Activated CD8-positive, alpha-beta memory T cell treated with anti-CD3 and anti-CD28 coated beads for 1 hour (primary cell): ENCODE measurements at places on chromosomes 5 and 9.

- no peak for DNase-seq
These were observed 31.5 kb upstream of the C5orf58 start for GRCh38 chr5:170201311-170201710.

DNA sequence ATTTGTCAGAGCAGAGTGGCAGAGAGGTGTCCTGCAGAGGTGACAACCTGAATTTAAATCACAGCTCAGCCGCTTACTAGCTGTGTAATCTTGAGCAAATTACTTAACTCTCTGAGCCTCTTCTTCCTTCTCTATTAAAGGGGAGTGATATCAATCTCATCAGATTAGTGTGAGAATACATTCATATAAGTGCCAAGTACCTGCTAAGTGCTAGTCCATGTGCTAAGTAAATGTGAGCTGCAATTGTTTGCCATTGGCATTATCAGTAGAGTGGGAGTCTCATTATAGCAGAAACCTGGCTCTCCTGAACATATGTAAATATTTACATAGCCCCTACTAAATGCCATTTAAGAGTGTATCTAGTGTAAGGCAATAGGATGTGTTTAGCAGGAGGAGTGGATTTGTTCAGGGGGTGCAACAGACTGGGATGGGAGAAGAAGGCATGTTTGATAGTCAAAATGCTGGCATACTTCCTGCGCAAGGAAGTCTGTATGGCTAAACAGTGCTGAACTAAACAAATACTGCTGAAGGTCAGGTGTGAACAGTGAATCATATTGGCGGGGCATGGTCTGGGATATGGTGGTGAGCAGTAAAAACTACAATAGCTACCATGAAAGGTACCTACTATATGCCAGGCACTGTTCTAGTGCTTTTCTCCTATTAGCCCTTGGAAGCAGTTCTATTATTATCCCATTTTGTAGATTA lies 74.5 kb downstream of the F2RL2 start:
- no peak for DNase-seq

DNA sequence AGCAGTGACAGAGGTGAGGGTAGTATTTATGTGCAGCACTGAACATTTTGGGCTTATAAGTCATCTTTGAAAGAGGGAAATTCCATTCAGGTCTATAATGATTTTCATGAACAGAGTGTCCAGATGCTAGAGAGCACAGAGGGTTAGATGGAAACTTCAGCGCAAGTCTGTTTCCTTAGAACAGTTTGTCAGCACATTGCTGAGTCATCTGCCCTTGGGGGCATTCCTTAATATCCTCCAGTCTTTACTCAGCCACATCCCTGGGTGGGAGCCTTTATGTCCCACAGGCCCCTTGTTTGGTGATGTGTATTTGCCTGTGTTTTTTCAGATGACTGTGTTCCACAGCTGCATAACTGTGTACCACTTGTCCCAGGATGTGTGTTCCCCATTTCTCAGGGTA lies 138.5 kb upstream of the S1PR3 start:
- no peak for DNase-seq

GRCh38 chr9:113508111-113508749 lies 44.7 kb downstream of the RGS3 start:
- DNase-seq = no peak

DNA sequence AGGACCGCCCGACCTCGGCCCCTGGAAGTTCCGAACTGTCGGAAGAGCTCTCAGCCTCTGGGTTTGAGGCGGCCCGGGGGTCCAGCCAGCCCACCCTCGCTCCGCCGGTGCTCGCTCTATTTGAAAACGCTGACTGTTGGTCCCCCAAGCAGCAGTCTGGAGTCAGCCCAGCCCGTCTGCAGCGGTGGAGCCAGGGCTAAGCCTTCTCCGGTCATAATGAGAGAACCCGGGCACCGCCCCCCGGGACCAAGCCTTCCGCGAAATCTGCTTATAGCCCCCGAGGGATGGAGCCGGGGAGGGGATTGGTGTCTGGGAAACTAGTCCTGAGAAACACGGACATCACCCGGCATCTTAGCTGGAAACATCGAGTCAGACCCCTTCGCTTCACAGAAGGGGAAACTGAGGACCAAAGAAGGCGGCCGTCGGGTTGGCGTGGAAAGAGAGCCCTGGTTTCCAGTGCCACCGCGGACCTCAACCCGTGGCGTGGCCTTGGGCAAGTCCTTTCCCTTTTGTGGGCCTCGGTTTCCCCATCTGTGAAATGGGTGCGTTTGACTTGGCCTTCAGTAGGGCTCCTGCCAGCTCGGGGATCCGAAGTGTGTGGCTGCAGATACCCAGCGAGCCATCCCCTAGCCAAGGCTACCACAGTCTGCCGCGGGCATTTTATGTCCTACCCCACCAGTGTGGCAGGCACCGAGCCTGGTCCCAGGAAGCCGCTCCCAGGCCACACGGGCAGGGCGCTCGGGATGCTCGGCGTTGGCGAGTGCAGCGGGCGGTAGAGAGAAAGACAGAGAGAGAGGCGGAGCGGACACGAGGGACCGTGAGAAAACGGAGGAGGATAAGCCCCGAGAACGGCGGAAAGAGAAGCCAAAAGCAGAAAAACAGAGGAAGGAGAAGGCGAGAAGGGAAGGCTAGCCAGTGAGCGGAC lies 857 bp downstream of the ADAM19 start:
- DNase-seq = no peak

- DNase-seq = no peak
These were observed 54.4 kb upstream of the FABP6 start for GRCh38 chr5:160174780-160175437.

- DNase-seq = no peak
These were observed 100.1 kb upstream of the DHFR start for GRCh38 chr5:80754900-80755299.

- DNase-seq = no peak
These were observed 91.1 kb downstream of the PRDM6 start for GRCh38 chr5:123180178-123180577.

DNA sequence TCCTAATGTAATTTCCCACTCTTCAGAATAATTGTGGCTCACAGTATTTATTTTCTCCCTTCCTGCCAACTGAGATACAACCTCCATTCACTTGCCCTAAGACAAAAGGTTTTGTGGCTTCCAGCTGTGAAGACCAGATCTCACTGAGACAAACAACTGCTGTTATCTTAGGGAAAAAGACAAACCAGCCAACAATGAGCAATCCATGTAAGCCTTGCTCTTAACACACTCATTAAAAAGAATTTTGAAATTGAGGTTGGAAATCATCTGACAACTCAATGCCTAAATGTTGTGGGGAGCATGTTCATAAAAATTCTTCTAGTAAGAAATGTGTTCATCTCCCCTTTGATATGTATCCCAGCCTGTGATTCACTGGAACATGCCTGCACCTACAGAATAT lies 132.9 kb downstream of the ADAMTSL1 start:
- DNase-seq = no peak

- no peak for DNase-seq
These were observed 1.4 kb downstream of the RNU6ATAC start for GRCh38 chr9:134162926-134163370.

DNA sequence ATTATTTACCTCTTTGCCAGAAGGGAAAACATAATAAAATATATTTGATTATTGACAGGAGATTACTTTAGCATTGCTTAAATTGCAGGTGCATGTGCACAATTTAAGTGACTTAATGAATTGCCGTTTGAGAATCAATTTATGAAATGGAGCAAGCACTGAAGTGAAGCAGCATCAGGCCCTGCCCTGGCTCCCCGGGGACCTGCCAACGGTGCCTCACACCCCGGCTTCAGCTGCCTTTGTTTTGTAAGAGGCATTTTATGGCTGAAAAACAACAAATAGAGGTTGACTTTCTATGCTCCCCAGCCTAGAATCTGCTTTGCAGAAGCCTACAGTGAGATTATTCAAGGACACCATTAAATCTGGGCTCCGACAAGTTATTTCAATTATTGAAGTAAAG lies 359.1 kb upstream of the IRX4 start:
- no peak for DNase-seq
